ENCODE measurements at places on chromosomes 3 and 15. TPM values are rescaled to one million over a fixed set of nuclear protein-coding genes. Genes with fewer than 3 reads are reported as not detected.

DNA sequence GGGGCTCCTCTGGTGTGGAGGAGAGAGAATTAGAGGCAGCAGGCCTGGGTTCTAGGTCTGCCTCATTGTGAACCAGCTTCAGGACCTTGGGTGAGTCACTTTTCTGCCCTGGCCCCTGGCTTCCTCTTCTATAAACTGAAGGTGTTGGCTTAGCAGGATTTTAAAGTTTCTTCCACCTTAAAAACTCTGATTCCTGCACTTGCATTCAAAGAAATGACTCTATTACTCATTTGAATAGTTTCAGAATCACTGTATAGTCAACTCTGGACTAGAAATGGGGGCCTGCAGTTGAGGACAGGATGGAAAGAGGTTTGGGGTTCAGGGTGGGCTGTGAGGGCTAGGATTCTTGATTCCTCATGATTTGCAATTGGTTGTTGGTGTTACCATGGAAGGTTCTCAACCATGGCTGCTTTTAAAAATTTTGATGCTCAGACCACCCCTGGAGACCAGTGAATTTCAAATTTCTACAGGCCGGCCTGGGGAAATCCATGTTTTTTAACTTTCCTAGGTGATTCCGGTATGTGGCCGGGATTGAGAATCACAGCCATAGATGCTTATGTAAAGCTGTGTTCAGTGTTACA, 19.9 kb downstream of the SMAD3 start:
- DNase-seq: no peak

- DNase-seq: no peak
Measured at GRCh38 chr15:34365091-34365825, 1.7 kb downstream of the LPCAT4 start.

DNA sequence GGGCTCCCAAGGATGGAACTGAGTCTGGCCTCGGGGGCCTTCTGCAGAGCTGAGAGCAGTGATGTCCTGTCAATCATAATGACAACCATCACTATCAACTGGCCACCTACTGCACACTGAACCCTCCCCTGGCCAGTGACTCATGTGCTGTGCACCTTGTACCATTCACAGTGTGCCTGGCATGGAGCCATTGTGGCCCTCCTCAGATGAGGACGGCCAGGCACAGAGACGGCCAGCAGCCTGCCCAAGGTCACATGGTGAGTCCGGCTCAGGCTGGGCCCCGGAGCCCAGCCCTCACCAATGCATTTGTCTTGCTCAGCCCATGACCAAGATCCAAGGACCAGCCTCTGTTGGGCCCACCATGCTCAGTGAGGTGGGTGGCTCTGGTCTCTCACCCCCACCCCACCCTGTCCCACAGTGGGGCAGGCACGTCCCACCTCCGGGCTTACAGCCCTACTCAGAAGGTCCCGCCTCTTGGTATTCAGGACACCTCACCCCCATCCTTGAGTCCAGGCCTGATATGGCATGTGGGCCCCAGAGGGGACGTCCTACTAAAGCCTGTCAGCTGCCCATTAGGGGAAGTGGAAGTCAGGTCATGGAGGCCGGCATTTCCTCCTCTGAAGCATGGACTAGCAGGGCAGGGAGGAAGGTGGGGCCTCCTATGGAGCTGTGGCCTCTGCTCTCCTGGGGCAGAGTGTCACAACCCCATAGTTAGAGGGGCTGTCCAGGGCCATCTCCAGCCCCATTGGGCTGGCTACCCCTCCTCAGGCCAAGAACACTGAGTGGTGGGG, 35.9 kb upstream of the TMEM115 start:
- DNase-seq: no peak

DNA sequence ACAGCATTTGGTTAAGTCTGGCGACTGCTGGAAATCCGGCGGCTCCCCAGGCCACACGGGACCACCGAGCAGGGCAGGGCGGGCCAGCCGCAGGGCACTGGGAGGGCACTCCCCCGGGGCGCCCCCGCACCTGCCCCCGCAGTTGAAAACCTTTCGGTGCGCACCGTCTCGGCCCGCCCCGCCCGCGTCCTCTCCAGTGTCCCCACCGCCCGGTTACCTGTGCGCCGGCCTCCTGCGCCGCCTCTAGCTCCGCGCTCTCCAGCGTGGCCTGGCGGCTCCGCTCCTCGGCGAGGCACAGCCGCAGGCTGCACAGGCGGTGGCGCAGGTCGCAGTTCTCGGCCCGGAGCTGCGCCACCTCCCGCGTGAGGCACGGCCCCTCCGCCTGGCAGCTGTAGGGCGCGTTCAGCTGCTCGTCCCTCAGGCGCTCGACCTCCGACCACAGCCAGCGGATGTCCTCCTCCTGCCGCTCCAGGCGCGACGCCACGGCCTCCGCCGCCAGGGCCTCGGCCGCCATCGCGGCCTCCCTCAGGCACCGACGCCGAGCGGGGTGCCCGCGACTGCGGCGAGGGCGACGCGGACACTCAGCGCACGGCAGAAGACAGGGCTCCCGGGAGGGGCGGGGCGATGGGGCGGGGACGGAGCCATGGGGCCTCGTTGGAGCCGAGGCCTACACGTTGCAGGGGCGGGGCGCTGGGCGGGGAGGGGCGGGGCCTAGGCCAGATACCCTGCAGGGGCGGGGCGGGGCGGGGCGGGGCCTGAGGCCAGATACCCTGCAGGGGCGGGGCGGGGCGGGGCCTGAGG, at the start of gene TARS3:
Gene TARS3, minus strand, starts transcription at position 600 of the 801 bp plus-strand sequence. Its CDS starts 86 bp downstream, at position 514.
- peak; percentile 98 for DNase-seq

DNA sequence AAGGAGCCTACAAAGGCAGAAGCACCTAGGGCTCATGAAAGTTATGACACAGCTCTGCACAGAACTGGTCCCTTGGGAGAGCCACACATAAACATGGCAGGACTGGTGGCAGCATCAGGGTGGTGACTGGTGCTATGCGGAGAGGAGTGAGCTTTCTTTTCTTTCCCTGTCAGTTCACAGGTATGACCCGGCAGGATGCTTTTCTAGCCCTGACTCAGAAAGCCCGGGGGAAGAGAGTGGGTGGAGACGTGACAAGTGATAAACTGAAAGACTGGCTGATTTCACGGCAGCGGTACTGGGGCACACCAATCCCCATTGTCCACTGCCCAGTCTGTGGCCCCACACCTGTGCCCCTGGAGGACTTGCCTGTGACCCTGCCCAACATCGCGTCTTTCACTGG, 103.0 kb downstream of the LARS2 start:
- DNase-seq: no peak

DNA sequence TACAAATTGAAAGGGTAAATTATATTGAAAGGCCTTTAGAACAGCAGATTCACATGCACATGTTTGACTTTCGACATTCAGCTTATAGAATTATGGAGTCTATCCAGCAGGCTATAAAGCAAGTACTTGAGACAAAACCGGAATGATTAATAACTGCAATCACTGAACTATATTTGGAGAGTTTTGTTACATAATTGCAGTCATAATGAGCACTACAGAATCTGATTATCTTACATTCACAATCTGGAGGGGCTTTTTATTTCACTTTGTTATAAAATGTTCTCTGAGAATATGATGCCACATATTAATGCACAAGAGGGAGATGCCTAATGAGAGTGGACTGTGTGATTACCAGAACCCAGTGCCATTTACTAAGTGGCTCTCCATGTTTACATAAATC, 64.3 kb downstream of the NSUN3 start:
- DNase-seq: no peak

DNA sequence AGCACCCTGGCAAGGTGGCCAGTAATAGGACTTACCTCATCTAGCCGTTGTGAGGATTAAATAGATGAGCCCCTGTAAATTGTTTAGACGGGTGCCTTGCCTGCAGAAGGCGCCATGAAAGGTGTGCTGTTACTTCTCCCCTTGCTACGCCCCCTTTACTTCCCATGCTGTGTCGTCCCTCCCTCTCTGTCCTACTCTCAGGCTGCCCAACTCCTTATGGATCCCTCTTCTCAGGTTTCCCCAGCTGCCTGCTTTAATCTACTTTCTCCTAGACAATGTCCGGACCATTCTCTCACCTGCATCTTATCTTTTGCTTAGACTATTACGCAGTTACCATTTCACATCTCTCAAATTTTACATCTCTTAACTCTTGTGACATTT, 1.7 kb upstream of the FBXW12 start:
- DNase-seq: no peak

- DNase-seq: no peak
Measured at GRCh38 chr3:189204167-189204866, 32.5 kb downstream of the TPRG1 start.

DNA sequence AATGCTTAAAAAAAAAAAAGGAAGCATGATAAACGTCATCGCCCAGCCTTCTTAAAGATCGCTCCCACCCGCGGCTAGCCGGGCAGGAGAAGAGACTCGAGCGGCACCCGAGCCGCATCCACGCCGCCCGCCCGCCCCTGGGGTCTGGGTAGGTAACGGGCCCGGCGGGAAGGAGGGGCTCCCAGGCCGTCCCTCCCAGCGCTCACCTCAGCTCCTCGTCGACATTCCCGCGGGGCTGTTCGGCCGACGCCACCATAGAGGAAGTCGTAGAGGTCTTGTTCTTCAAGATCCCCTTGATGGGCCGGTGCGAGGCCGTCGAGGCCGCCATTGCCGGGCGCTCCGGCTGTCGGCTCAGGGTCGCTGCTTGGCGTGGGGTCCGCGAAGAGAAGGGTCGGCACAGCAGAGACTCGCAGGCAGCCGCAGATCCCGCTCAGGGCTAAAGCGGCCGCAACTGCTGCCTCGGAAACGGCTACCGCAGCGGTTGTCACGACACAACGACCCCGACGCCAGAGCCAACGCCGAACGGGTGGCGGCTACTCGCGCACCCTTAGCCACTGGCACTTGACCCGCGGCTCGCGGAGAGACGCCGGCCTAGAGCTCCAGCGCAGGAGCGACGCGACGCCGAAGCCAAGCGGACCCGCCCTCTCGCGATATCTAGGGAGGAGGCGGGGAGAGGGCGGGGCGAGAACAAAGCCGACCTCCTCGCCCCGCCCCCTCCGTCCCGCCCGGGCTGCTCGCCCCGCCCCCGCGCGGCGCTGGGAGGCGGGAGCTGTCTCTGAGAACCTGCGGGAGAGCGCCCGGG, at the start of gene PPP1R2:
Gene PPP1R2, minus strand, starts transcription at position 628 of the 802 bp plus-strand sequence. Its CDS starts 300 bp downstream, at position 328.
- peak; percentile 93 for DNase-seq

DNA sequence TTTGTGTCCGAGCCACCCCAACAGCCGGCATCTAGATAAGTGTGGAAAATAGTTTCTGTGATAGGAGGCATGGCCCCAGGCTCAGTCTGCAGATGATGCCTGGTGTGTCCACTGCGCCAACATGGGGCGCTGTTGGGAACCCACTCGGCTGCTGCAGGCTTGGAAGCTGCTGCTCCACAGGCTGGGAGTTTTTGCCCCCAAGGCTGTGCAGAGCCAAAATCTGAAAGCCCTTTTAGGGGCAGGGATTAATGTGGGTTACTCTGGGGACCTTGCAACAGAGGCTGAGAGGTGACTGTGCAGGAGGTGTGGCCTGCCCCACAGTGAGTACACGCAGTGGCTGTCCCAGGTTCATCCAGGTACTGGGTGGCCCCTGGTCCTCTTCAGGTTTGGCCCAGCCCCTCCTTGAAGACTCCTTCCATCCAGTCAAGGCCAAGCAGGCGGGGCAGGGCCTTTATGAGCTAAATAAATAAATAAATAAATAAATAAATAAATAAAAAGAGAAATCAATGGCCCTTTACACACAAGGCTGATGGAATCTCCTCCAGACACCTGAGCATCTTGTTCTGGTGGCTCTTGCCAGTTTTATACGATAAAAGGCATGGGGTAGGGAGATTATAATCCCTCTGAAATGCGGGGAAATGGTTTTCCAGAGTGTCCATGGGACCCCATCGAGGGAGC, 73.8 kb downstream of the AAGAB start:
- DNase-seq: no peak

- no peak for DNase-seq
Measured at GRCh38 chr3:165390166-165390565, 194.0 kb upstream of the SLITRK3 start.

GRCh38 chr15:43103907-43104306, 1.9 kb downstream of the UBR1 start:
- no peak for DNase-seq

DNA sequence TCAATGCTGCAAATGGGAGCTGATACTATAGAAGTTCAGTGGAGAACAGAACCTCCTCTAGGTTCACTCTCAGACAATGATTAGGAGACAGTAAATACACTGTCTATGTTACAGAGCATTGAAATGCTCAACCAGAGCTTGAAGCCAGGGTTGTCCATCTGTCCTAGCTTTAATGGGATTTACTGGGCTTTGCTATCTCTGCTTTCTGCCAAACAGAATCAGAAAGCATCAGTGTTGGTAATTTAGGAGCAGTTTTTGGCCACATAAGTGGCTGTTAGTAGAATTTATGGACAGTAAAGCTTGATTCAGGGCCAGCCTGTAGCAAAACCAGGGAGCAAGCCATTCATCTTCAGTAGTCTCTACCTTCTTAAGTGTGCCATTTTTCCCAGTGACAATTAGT, 396.3 kb downstream of the LSAMP start:
- DNase-seq: no peak

DNA sequence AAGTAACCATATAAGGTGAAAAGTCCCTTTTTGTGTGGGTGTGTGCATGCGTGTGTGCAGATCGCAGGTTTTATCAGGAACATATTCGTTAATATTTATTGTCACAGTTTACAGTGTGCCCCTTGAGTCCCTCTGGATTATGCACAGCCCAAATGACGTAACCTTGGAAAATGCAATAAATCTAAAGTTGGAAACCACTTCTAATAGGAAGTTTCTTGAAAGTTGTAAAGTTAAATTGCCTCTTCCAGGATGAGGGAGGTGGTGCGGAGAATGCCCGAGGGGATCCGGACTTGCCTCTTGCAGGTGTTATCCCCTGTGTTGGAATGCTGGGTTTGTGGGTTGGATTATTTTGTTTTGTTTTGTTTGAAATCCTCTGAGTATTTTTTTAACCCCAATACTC, 143.3 kb downstream of the CMSS1 start:
- DNase-seq: no peak

FAM43A gene
- 3.8 TPM for total RNA-seq

RRP9 gene
- total RNA-seq: 15.9 TPM

GRCh38 chr3:118226206-118226605, 808.4 kb downstream of the IGSF11 start:
- DNase-seq: no peak

LRRN1 gene
- total RNA-seq: 6.7 TPM
